ENCODE measurements at places on chromosomes 6 and 20.

DNA sequence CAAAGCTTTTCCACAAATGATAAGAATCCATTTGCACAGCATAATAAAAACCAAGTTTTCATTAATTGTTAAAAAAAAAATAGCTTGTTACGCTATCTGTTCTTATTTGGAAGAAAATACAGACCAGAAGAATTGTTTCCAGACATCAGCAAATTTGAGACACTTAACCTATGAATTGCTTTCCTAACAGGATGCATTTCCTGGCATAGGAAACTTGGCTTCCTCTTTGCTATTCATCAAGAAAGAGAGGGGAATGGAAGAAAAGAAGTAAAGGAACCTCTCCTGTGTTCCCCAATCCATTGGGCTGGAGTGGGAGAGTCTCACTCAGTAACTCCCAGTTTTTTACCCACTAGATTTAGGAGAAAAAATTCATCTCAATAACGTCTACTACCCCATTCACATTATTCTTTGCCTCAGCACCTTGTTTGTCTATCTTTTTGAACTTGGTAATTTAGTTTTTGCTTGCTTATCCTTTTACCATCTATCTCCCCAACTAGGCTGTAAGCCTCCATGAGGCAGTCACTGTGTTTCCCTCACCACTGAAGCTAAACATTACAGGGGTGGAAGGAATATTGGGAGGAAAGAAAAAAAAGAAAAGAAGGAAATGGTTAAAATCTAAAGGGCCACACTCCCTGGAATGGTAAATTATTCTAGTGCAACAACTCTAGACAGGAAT lies 150.3 kb downstream of the COL21A1 start:
- no peak for DNase-seq

- no peak for DNase-seq
Measured at GRCh38 chr20:58995461-58996225, 11.4 kb downstream of the CTSZ start.

DNA sequence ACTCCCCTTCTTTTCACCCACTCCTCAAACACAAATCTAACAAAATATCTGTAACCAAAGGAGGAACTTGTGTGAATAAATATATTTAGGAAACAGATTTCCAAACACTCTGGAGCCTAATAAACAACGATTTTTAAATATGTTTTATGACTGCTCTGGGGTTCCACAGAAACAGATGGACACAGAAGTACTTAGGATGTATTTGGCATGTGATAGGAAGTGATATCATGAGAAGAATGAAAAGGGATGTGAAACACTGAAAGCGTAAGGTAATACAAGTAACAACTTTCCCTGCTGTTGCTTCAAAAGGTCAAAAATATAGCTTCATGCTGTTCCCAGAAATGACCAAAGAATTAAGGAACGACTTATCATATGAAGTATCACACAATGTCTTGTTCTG lies 26.1 kb upstream of the ENPP1 start:
- no peak for DNase-seq

DNA sequence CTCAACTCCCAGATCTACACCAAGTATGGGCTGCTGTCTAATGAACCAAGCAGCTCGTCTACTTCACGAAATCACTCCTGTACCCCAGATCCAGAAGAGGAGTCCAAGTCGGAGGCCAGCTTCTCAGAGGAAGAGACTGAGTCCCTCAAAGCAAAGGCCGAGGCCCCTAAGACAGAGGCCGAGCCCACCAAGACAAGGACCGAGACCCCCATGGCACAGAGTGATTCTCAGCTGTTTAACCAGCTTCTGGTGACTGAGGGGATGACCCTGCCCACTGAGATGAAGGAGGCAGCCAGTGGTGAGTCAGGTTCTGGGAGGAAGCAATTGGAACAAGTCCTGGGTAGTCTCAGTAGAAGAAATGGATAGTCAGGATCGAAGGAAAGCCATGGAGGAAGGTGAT lies 5.8 kb downstream of the CUL9 start:
- DNase-seq, result no peak

GRCh38 chr20:53085720-53086119 lies 113.6 kb downstream of the TSHZ2 start:
- DNase-seq, result no peak

- DNase-seq, result no peak
Measured at GRCh38 chr6:5556011-5556410, 294.7 kb downstream of the FARS2 start.
